CD8-positive, alpha-beta memory T cell (primary cell): ENCODE measurements at places on chromosomes 1 and 21.
A peak's percentile ranks its signal among the peaks of the same experiment; 100 is the strongest.

GRCh38 chr21:15332572-15332971 lies 267.8 kb upstream of the NRIP1 start:
- H3K4me1 ChIP-seq: no peaks in the 10 kb centered on the region
- H3K27me3 ChIP-seq: no peaks in the 10 kb centered on the region
- DNase-seq: no peak
- H3K27ac ChIP-seq: no peak overlapping the region

DNA sequence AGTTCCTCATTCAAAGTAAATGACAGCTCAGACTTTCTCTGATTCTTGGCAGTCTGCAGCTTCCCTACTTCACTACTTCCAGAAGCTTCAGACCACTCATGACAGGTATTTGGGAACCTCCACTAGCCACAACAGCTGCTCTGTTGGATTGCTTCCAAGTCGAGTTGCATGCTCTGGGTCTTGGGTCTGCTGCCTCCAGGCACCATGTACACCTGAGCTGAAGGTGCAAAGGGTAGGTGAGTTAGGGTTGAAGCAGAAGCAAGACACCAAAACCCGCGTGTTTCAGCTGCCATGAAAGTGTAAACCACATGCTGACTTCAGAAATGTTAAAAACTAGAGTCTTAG lies 62.7 kb downstream of the ZNF684 start:
- no peak overlapping the region for H3K4me3 ChIP-seq
- no peak for DNase-seq
- no peaks in the 10 kb centered on the region for H3K4me1 ChIP-seq
- no peak overlapping the region for H3K27ac ChIP-seq
- H3K27me3 ChIP-seq: no peaks in the 10 kb centered on the region
- no peaks in the 10 kb centered on the region for H3K36me3 ChIP-seq

GRCh38 chr1:222251847-222252246 lies 296.1 kb downstream of the HHIPL2 start:
- H3K36me3 ChIP-seq: no peaks in the 10 kb centered on the region
- no peaks in the 10 kb centered on the region for H3K27me3 ChIP-seq
- no peak for DNase-seq
- no peaks in the 10 kb centered on the region for H3K4me1 ChIP-seq

GRCh38 chr1:42941640-42942330 lies 16.9 kb downstream of the SLC2A1 start:
- H3K27me3 ChIP-seq: no peaks in the 10 kb centered on the region
- peaks cover 96% of the 10 kb centered on the region for H3K4me1 ChIP-seq
- peak overlapping the region; percentile 35 for H3K27ac ChIP-seq

DNA sequence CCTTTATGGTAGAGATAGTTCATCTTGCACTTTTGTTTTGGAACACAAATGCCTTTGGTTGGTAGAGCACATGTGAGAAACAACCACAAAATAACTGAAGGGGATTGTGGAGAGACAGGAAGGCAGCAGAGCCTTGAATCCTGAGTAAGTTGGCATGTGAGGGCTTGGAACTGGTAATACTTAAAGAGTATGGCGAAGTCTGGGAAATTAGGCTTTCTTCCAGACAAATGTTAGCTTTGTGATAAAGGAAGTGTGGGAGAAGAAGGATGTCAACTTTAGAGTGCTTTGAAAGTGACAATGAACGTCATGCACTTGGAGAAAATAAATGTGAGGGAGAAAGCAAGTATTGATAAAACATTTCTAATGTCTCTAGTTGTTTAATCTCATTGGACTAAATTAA lies 476.3 kb upstream of the ZRANB2 start:
- H3K36me3 ChIP-seq: no peaks in the 10 kb centered on the region
- no peak for DNase-seq
- H3K4me3 ChIP-seq: no peak overlapping the region
- H3K27me3 ChIP-seq: no peaks in the 10 kb centered on the region

- H3K27ac ChIP-seq: peak within 1 kb of the TSS; percentile 78
- peak within 1 kb of the TSS; percentile 88 for H3K4me3 ChIP-seq
- peaks cover 13% of the 10 kb centered on the region for H3K4me1 ChIP-seq
- DNase-seq: peak; percentile 96
Observed at GRCh38 chr1:169485431-169486280, at the start of gene SLC19A2. Gene SLC19A2 (minus strand): TSS chr1:169485944. CDS start chr1:169485766, 178 bp downstream.

- no peak overlapping the region for H3K4me3 ChIP-seq
- no peak overlapping the region for H3K27ac ChIP-seq
- no peaks in the 10 kb centered on the region for H3K36me3 ChIP-seq
- DNase-seq: no peak
- peaks cover 42% of the 10 kb centered on the region for H3K4me1 ChIP-seq
Observed at GRCh38 chr1:244444854-244445253, 6.9 kb downstream of the ADSS2 start.

DNA sequence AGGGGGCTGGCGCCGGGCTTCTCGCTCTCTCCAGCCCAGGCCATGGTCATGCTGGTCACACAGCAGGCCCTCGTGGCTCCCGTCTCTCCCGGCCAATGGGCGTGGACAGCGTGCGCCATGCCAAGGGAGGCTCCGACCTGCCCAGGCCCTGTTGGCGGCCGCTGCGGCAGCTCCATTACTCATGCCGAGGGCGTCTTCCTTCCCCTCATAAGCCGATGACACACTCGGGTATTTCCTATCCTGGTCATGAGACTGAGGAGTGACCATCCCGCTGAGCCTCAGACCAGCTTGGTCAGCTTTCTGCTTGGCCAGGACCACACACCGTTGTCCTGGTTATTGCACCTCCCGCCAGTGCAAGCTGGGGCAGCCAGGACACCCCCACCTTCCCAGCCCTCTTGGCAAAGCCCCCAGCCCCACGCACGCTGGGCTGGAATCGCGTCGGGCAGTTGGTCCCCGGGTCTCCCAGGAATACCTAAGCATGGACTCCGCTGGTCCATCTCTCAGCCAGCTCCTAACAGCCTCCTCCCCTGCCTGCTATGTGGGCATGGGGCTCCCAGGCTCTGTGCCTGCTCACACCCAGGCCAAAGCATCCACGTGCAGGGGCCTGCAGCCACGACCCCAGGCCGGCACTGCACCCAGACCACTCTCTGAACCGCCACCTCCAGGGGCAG lies 49.8 kb downstream of the ARHGEF16 start:
- H3K4me1 ChIP-seq: no peaks in the 10 kb centered on the region
- H3K27ac ChIP-seq: no peak overlapping the region
- no peaks in the 10 kb centered on the region for H3K36me3 ChIP-seq
- no peaks in the 10 kb centered on the region for H3K27me3 ChIP-seq
- DNase-seq: no peak

GRCh38 chr1:32470991-32471694 lies 6.3 kb downstream of the ZBTB8B start:
- no peak for DNase-seq
- H3K36me3 ChIP-seq: no peaks in the 10 kb centered on the region
- no peak overlapping the region for H3K4me3 ChIP-seq
- peaks cover 13% of the 10 kb centered on the region for H3K27me3 ChIP-seq
- H3K4me1 ChIP-seq: no peaks in the 10 kb centered on the region

- H3K4me3 ChIP-seq: no peak overlapping the region
- no peak for DNase-seq
- H3K27me3 ChIP-seq: no peaks in the 10 kb centered on the region
- H3K36me3 ChIP-seq: no peaks in the 10 kb centered on the region
- no peaks in the 10 kb centered on the region for H3K4me1 ChIP-seq
Observed at GRCh38 chr1:241590719-241591118, 49.5 kb downstream of the CHML start.

- H3K4me3 ChIP-seq: no peak overlapping the region
- H3K4me1 ChIP-seq: peaks cover 10% of the 10 kb centered on the region
- DNase-seq: no peak
- H3K27ac ChIP-seq: no peak overlapping the region
- no peaks in the 10 kb centered on the region for H3K36me3 ChIP-seq
Observed at GRCh38 chr1:234230414-234230862, 142.8 kb upstream of the COA6 start.

DNA sequence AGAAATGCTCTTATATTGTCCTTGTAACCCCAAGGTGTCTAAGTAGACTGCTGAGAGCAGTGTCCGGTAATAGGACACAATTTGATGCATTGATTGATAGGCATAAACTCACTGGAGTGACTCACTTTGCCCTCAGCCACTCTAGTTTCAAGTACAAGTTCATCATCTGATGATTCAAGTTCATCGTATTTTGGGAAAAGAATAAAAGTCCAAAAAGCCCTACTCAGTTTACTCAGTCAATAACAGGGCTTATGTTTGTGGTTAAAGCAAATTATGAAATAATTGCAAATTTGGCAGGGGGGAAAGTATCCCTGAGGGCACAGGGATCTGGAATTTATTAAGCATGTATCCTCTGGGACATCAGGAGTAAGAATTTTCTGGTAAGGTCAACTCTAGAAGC lies 7.6 kb upstream of the ATF3 start:
- no peaks in the 10 kb centered on the region for H3K36me3 ChIP-seq
- peaks cover 9% of the 10 kb centered on the region for H3K4me1 ChIP-seq
- no peak for DNase-seq
- no peak overlapping the region for H3K27ac ChIP-seq
- peaks cover 7% of the 10 kb centered on the region for H3K27me3 ChIP-seq

DNA sequence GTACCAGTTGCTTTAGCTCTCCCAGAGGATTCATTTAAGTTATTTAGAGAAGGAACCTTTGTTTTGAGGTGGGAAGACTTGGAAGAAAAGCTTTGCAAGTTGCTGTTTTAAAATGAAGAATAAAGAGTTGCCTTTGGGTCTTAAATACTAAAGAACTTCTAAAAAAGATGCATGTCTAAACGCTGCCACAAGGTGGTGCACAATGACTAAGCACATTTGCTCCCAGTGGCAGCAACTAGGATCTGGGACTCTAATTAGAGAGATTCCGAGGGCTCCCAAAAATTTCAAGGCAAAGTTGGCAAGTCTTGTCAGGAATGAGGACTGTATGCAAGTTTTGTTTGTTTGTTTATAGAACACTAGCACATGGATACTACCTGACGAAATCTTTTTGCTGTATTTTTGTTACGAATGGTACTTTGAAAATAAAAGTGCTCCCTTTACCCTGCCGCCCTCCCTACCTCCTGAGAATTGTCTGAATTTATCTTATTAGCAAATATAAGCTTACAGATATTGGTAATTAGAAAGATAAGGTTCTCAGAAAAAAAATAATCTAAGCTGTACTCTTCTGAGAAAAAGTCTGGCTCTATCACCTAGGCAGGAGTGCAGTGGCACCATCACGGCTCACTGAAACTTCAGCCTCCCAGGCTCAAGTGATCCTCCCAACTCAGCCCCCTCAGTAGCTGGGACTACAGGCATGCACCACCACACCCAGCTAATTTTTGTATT lies 121.8 kb downstream of the HFM1 start:
- H3K36me3 ChIP-seq: no peaks in the 10 kb centered on the region
- no peaks in the 10 kb centered on the region for H3K27me3 ChIP-seq
- H3K4me3 ChIP-seq: no peak overlapping the region
- DNase-seq: peak; percentile 23
- no peaks in the 10 kb centered on the region for H3K4me1 ChIP-seq

DNA sequence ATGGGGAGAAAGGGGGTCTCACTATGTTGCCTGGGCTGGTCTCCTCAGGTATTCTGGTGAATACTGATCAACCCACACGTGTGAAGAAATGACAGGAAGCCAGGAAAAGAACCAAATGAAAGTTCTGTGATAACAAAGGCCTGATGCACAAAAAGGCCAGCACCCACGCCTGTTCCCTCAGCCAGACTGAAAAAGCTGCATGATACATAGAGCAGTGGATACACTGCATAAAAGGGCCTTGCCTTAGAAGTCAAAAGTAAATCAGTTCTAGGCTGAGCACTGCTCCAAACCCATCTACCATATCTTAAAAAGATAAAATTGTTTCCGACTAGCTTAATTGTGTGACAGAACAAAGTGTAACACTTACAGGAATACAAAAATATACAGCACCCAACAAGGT lies 36.9 kb upstream of the PSMG1 start:
- peaks cover 16% of the 10 kb centered on the region for H3K36me3 ChIP-seq
- no peak overlapping the region for H3K27ac ChIP-seq
- H3K4me1 ChIP-seq: no peaks in the 10 kb centered on the region
- no peak overlapping the region for H3K4me3 ChIP-seq
- DNase-seq: no peak

- peaks cover 79% of the 10 kb centered on the region for H3K4me1 ChIP-seq
- H3K27ac ChIP-seq: peak overlapping the region; percentile 81
- peaks cover 15% of the 10 kb centered on the region for H3K36me3 ChIP-seq
- H3K27me3 ChIP-seq: no peaks in the 10 kb centered on the region
Observed at GRCh38 chr1:209769971-209770370, 14.1 kb downstream of the TRAF3IP3 start.

DNA sequence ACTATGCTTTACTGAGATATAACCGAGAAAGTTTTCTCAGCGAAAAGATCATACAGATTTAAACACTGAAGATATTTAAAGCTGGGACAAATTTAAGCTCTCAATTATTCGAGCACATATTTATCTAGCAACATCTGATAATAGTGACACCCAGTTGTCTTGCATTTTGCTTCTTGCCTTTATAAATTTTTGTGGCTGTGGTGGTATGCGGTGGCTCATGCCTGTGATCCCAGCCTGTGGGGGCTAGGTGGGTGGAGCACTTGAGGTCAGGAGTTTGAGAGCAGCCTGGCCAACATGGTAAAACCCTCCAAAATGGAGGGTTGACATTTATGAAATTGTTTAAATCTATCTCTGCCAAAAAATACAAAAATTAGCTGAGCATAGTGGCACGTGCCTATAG lies 312.2 kb downstream of the SPATA17 start:
- no peak overlapping the region for H3K27ac ChIP-seq
- DNase-seq: no peak
- no peaks in the 10 kb centered on the region for H3K4me1 ChIP-seq
- no peak overlapping the region for H3K4me3 ChIP-seq

GRCh38 chr1:23557471-23558124 lies 1.7 kb downstream of the ID3 start:
- no peaks in the 10 kb centered on the region for H3K27me3 ChIP-seq
- DNase-seq: no peak
- peak overlapping the region; percentile 80 for H3K27ac ChIP-seq

DNA sequence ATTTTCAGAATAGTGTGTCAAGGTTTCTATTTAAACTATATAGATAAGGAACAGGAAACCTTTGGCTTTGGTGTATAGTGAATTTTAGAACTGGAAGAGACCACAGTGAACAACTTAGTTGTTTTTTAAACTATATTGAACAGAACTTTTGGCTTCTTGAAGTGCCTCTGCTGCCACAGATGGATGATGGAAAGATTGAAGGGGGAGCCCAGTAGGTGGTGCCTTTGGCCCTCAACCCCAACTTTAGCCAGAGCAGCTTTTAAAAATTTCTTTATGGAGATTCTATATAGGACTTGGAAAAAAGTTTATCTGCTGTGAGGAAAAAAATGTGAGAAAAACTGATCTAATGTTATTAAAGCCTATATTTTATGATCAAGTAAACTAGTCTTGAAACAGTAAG lies 50.2 kb downstream of the SWT1 start:
- H3K27ac ChIP-seq: no peak overlapping the region
- no peaks in the 10 kb centered on the region for H3K27me3 ChIP-seq
- no peak overlapping the region for H3K4me3 ChIP-seq
- H3K4me1 ChIP-seq: no peaks in the 10 kb centered on the region
- no peaks in the 10 kb centered on the region for H3K36me3 ChIP-seq

DNA sequence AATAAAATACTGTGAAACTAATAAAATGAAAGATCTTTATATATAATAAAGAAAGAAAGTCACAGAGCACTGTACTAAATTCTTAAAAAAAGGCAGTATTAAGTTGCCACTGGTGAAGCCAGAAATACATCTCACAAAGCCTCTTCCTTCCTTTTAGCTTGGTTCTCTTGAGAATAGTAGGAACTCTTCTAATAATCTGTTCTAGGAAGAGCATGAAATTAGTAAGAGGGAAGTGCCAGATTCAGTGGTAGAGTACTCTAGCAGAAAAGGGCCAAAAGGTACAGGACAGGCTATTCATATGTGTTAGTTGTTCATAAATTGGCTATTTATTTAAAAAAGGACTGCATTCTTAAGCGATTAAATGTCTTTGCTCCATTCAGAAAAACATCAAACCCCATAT lies 33.7 kb downstream of the CTTNBP2NL start:
- H3K27ac ChIP-seq: no peak overlapping the region
- H3K27me3 ChIP-seq: no peaks in the 10 kb centered on the region
- no peaks in the 10 kb centered on the region for H3K36me3 ChIP-seq

GRCh38 chr1:58041621-58042020 lies 504.9 kb downstream of the OMA1 start:
- DNase-seq: no peak
- H3K4me3 ChIP-seq: no peak overlapping the region
- H3K27me3 ChIP-seq: no peaks in the 10 kb centered on the region
- H3K36me3 ChIP-seq: no peaks in the 10 kb centered on the region
